ENCODE measurements at places on chromosomes 5 and 9.
A peak's percentile ranks its signal among the peaks of the same experiment; 100 is the strongest.

GRCh38 chr9:117835798-117836197 lies 131.6 kb downstream of the TLR4 start:
- DNase-seq, result no peak
- H3K27ac ChIP-seq, result no peak overlapping the region
- H3K4me3 ChIP-seq, result no peak overlapping the region

DNA sequence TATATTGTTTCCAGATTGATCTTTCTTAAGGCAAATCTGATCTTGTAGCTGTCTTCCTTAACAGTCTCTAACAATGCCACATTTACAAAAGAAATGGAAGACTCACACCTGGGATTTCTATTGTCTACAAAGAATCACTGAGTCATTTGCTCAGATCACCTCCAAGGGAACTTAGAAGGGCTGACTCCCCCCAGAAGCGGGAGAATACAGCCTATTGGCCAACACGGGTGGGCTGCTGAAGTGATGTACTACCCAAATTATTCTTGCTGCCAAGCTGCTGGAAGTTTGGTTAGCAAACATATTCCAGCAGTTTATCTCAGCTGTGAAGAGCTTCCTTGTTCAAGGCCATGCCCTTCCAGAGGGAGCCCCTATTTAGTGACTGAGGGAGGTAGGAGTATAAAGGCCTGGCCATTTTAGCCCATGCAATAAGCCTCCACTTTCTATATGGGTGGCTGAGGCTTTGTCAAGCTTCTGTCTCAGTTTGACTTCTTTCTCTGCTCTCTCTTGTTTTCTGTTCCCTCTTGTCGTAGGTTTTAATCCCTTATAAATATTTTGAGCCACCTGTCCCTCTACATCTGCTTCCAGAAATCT lies 379.4 kb downstream of the PRR16 start:
- peaks cover 4% of the 10 kb centered on the region for H3K4me1 ChIP-seq
- no peak for DNase-seq
- H3K27ac ChIP-seq, result no peak overlapping the region
- H3K27me3 ChIP-seq, result no peaks in the 10 kb centered on the region
- no peaks in the 10 kb centered on the region for H3K36me3 ChIP-seq

DNA sequence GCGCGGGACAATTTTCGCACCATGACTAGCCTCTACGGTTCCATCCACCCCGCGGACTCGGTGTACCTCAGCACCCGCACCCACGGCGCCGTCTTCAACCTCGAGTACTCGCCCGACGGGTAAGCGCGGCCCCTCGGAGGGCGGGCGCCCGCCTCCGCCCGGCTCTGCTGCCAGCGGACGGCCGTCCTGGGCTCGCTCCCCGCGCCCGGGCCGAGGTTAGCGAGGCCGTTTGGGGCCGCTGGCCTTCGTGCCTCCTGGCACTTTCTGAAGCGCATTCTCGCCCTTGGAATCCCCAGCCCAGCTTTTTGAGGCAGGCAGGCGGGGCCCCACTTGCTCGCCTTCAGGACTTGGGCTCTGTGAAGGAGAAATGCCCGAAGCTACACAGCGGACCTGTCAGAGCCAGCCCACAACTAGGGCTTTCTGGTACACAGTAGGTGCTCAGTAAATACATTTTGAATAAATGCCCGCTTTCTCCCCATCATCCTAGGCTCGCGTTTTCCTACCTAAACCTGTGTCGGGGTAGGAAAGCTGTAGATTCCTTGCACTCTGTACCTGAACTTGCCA lies 772 bp downstream of the DCAF10 start:
- peaks cover 11% of the 10 kb centered on the region for H3K4me1 ChIP-seq
- H3K27ac ChIP-seq, result peak overlapping the region; percentile 58
- no peaks in the 10 kb centered on the region for H3K27me3 ChIP-seq
- no peak for DNase-seq

DNA sequence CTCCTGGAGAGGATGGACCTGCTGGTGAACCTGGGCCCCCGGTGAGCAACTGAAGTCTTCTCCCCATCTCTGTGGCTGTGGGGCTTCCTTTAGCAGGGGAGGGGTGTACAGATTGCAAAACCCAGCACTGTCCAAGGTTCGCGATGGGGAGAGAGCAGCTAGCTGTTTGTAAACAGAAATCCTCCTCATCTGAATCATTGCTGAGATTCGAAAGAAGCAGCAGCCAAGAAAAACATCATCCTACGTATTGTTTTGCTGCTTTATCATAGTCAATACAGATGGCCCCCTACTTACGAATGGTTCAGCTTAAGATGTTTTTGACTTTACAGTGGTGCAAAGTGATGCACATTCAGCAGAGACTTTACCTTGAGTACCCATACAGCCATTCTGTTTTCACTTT lies 80.0 kb upstream of the TGFBR1 start:
- H3K27ac ChIP-seq, result no peak overlapping the region
- no peaks in the 10 kb centered on the region for H3K36me3 ChIP-seq
- H3K4me1 ChIP-seq, result no peaks in the 10 kb centered on the region
- no peak for DNase-seq
- no peak overlapping the region for H3K4me3 ChIP-seq

GRCh38 chr9:2122299-2122698 lies 107.2 kb downstream of the SMARCA2 start:
- no peak for DNase-seq
- H3K27me3 ChIP-seq, result no peaks in the 10 kb centered on the region
- no peaks in the 10 kb centered on the region for H3K36me3 ChIP-seq
- no peak overlapping the region for H3K4me3 ChIP-seq
- H3K27ac ChIP-seq, result no peak overlapping the region

- DNase-seq, result no peak
- no peak overlapping the region for H3K4me3 ChIP-seq
- no peaks in the 10 kb centered on the region for H3K27me3 ChIP-seq
- no peaks in the 10 kb centered on the region for H3K36me3 ChIP-seq
- peaks cover 2% of the 10 kb centered on the region for H3K4me1 ChIP-seq
Observed at GRCh38 chr9:81847181-81847915, 80.9 kb upstream of the SPATA31D4 start.

DNA sequence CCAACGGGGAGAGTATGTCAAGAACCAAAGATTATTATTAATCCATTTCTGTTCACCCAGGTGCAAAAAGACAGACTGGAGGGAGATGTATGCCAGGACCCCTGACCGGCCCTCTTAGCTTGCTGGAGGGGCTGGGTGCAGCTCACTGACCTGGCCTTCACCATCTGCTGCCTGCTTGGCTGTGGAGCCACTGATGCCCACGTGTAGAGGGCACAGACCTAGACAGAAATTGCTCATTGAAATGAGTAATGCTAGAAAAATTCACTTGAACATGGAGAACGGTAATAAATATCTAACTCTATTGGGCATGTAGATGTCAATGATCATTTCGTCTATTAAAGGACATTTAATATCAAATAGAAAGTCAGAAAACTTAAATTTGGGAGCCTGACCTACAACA lies 58.8 kb upstream of the ERCC6L2 start:
- H3K4me1 ChIP-seq, result peaks cover 10% of the 10 kb centered on the region
- no peaks in the 10 kb centered on the region for H3K36me3 ChIP-seq
- H3K27ac ChIP-seq, result no peak overlapping the region
- H3K27me3 ChIP-seq, result no peaks in the 10 kb centered on the region
- no peak for DNase-seq

DNA sequence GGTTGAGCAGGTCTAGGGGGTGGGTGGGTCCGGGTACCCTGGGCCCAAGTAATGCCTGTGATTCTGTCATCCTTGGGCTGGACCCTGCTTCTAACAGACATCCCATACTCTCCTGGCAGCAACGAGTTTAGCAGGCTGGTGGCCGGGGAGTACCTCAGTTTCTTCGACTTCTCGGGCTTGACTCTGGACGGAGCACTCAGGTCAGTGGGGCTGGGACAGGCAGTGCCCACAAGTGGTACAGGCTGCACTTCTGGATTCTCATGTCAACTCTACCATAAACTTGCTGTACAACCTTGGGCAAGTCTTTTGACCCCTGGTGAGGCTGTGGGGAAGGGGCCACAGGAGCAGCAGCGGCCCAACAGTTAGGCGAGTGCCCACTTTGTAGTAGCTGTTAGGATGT lies 21.8 kb downstream of the PSD2 start:
- DNase-seq, result no peak
- no peaks in the 10 kb centered on the region for H3K27me3 ChIP-seq
- no peak overlapping the region for H3K27ac ChIP-seq
- H3K4me3 ChIP-seq, result no peak overlapping the region

- no peak overlapping the region for H3K4me3 ChIP-seq
- no peak overlapping the region for H3K27ac ChIP-seq
- DNase-seq, result no peak
Observed at GRCh38 chr5:1331861-1332405, 13.0 kb downstream of the CLPTM1L start.

- H3K36me3 ChIP-seq, result no peaks in the 10 kb centered on the region
- H3K4me1 ChIP-seq, result peaks cover 8% of the 10 kb centered on the region
- no peak overlapping the region for H3K27ac ChIP-seq
Observed at GRCh38 chr9:134939836-134940235, 22.1 kb upstream of the FCN1 start.

DNA sequence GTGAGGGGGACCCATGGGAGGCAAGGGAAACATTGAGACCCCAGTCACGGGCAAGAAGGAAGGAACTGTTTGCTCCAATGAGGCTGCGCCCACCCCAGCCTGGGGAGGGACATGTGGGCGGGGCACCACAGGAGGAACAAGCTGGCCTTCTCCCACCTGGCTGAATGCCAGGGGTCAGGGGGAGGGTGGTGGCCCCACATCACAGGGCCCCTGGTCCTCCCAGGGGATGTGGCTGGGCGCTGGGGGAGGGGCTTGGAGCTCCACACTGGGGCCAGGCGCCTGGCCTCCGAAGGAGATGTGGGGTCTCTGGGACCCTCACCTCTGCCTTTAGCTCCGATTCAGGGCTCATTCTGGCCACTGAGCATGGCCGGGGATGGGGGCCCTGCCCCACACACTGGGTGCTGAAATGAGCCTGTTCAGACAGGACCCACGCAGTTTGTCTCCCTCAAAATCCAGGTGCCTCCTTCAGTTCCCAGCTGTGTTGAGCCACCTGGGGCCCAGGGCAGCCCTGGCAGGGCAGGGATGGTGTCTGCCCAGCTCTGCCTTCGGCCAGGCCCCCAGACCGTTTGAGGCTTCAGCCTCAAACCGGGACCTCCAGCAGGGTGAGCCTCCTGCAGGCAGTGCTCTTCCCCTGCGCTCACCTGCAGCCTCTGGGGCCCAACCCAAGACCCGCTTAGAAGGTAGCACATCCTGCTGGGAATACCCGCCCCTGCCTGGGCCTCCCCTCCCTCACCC lies 33.2 kb upstream of the NOTCH1 start:
- no peak overlapping the region for H3K27ac ChIP-seq
- DNase-seq, result no peak
- H3K4me1 ChIP-seq, result peaks cover 16% of the 10 kb centered on the region
- H3K4me3 ChIP-seq, result no peak overlapping the region
- no peaks in the 10 kb centered on the region for H3K27me3 ChIP-seq
- no peaks in the 10 kb centered on the region for H3K36me3 ChIP-seq

GRCh38 chr5:169178754-169179153 lies 122.2 kb downstream of the SLIT3 start:
- H3K4me1 ChIP-seq, result no peaks in the 10 kb centered on the region
- no peak overlapping the region for H3K4me3 ChIP-seq
- H3K27ac ChIP-seq, result no peak overlapping the region
- H3K36me3 ChIP-seq, result no peaks in the 10 kb centered on the region
- H3K27me3 ChIP-seq, result no peaks in the 10 kb centered on the region

GRCh38 chr5:124951661-124952060 lies 205.2 kb upstream of the ZNF608 start:
- H3K4me1 ChIP-seq, result no peaks in the 10 kb centered on the region
- H3K27me3 ChIP-seq, result no peaks in the 10 kb centered on the region
- H3K27ac ChIP-seq, result no peak overlapping the region

GRCh38 chr9:85212209-85212608 lies 529.5 kb downstream of the AGTPBP1 start:
- no peak overlapping the region for H3K27ac ChIP-seq
- H3K4me1 ChIP-seq, result peaks cover 6% of the 10 kb centered on the region
- DNase-seq, result no peak
- no peak overlapping the region for H3K4me3 ChIP-seq

DNA sequence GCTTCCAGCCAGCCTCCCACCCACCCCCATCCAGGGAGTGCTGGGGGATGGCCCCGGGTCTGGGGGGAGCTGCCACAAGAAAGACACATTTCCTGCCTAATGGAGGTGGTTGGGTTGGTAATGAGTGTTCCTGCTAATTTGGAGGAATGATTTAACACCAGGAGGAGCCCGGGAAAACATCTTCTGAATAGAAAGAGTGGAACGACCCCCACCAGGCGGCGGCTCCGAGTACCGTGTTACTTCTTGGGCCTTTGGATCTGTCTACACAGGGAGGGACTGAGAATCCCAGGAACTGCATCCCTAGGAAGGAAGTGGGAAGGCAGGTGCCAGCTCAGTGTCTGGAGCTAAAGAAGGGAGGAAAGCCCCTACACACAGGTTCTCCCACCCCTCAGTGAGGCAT lies 64.6 kb downstream of the TSPAN17 start:
- peaks cover 3% of the 10 kb centered on the region for H3K4me1 ChIP-seq
- no peaks in the 10 kb centered on the region for H3K36me3 ChIP-seq
- H3K4me3 ChIP-seq, result no peak overlapping the region
- DNase-seq, result no peak
- no peak overlapping the region for H3K27ac ChIP-seq

DNA sequence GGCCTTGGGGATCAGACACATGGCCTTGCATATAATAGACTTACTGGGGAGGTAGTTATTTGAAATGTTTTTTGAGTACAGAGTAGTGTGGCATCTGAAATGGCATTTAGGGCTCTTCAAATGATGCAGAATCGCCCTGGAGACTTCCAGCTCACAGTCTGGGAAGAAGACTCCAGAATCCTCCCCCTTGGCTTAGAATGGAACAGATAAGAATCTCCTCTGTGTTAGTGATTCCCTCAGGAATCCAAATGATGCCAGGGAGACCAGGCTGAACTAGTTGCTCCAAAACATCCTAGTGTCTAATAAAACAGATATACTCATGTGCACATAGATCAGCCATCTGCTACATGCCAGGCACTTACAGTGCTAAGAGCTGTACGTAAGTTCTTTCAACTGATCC lies 38.6 kb upstream of the SMC5 start:
- no peaks in the 10 kb centered on the region for H3K27me3 ChIP-seq
- H3K4me3 ChIP-seq, result no peak overlapping the region

DNA sequence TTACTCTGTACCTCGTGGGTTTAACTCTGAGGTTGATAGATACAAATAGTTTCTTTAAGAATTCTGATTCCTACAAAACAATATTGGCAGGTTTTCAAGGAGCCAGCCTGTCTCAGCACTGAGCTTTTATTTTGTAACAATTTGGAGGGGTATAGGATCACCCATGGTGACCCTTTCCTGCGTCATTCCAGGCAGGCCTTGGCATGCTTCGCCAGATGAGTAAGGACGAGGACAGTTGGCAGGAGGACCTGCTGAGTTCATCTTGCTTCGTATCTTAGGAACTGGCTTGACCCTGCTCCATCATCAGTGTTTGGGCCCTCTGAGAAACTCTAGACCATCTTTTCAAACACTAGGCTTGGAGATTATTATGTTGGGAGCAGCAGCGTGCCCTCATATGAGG lies 17.9 kb downstream of the ZNF462 start:
- H3K4me1 ChIP-seq, result peaks cover 17% of the 10 kb centered on the region
- H3K27ac ChIP-seq, result no peak overlapping the region
- H3K27me3 ChIP-seq, result no peaks in the 10 kb centered on the region
- no peak for DNase-seq

DNA sequence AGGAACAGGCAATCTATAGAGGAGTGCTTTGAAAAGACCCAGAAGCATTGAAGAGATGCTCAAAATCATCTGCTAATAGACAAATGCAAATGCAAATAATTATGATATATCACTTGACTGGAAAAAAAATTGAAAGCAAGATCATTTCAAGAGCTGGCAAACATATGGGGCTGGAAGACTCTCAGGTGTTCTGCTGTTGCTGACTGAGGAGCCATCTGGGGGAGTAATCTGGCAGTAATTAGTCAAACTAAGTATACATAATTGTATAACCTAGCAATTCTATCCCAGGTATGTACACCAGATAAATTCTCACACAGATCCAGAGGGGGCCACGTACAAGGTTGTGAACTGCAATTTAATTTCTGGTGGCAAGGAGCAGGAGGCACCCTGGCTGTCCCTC lies 4.6 kb upstream of the HMHB1 start:
- no peak overlapping the region for H3K27ac ChIP-seq
- H3K4me3 ChIP-seq, result no peak overlapping the region
- no peak for DNase-seq
